ENCODE measurements at places on chromosomes 3 and 15.

DNA sequence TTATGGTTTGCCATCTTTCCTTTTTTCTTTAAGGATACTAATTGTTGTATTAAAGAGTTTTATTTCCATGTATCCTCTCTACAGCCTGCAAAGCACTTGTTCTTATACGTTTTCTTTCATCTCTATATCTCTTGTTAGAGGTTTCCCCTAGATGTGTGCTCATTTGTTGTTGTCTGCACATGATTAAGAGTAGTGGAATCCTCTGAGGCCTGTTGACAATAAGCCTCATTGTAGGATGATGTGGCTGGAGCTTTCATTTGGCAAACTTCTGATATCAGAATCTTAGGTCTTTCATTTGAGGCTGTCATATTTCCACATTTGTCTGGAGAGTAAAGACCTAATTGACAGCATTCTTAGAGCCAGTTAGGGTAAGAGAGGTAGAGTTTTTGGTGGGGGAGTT, 506.0 kb downstream of the DIPK2A start:
- DNase-seq, result no peak

DNA sequence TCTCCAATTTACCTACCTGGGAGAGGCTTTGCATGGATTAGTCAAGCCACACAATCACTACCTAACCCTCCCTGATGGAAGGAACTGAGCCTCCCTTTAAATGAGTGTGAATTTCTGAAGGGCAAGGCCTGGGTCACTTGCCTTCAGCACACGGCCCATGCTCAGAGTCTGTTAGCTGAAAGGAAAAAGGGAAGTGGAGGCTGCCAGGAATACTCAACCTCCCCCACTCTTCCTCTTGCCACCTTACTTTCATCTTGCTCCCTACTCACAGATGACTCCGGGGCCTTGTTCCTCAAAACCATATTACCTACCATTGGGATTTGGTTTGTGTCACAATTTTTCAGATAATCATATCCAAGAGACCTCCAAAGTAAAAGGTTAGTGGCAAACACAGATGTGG, 220.0 kb downstream of the ABHD5 start:
- DNase-seq, result no peak

DNA sequence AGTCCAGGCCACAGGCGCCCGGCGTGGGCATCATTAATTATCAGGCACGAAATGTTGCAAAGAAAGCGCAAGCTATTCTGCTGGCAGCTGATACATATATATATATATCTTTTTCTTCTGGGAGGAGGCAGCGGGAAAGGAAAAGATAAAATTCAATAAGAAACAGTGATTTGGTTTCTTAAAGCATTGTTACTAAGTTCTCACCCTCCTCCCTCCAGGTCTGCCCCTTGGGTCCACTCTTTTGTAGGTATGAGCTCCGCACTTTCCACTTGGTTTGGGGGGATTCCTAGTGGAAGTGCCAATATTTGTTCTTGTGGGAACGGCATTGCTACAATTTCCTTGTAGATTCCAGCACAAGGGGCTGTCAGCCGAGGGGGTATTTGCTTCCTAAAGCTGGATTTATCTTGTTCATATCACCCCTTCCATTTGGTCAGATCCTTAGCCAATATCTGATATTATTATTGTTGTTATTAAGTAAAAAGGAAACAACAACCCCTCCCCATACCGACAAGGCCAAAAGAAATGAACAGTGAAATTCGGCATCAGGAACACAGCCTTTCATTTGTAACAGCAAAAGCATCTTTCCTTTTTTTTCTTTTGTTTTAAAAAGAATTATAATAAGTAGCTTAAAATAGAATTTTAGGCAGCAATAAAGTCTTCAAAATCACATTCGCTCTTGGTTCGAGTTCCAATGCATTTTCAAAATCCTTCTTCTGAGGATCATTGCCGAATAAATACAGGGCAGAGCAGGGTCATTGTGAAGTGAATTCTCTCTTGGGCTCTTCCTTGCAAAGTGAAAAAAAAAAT, 15.6 kb downstream of the ZIC1 start:
- DNase-seq, result no peak

- DNase-seq, result no peak
Measured at GRCh38 chr15:71385457-71385856, 270.2 kb downstream of the THSD4 start.

- no peak for DNase-seq
Measured at GRCh38 chr3:171658841-171659240, 151.4 kb downstream of the PLD1 start.

DNA sequence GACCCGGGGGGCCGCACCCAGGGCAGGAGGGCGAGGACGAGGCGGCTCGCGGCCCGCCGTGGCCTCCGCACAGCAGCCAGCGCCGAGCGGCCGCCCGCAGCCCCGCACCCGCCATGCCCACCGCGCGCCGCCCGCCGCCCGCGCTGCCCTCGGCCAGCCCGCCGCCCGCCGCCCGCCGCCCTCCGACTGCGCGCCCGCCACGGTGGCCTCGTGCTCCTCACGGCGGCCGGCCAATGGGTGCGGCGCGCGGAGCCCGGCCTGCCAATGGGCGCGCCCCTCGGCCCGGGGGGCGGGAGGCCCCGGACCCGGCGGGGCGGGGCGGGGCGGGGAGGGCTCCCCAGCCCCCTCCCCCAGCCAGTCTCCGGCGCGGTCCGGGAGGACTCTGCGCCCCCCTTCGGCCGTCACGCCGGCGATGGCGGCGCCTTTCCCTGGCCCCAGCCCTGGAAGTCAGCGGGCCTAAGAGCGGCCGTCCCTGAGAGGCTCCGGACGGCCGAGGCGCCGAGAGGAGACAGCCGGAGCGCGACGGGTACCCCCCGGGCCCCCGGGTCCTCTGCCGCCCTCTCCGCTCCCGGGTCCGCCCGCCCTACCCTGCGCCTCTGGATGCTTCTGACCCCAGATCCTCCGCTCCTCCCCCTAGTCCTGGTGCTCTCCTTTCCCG, at the start of gene NT5DC2:
Gene NT5DC2, minus strand, starts transcription at position 235 of the 658 bp plus-strand sequence. Its CDS starts 120 bp downstream, at position 115.
- DNase-seq, result peak; percentile 51

DNA sequence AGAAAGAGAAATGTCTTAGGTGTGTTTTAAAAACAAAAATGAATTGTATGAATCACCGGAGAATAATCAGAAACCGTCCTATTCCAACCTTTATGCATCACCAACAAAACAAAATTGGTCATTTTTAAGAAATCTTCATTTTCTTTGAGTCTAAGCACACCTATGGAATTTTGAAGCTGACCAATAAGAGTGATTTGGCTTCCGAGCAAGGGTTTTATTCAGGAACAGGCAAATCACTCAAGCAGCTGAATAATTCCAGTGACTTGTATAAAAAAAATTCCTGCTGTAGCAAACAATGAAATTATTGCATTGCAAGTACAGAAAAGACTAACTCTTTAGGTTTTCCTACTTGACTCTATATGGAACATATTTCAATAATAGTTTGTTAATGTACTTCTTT, 83.8 kb upstream of the FNDC3B start:
- DNase-seq, result no peak

GRCh38 chr3:14274999-14275961, 96.7 kb downstream of the LSM3 start:
- no peak for DNase-seq

DNA sequence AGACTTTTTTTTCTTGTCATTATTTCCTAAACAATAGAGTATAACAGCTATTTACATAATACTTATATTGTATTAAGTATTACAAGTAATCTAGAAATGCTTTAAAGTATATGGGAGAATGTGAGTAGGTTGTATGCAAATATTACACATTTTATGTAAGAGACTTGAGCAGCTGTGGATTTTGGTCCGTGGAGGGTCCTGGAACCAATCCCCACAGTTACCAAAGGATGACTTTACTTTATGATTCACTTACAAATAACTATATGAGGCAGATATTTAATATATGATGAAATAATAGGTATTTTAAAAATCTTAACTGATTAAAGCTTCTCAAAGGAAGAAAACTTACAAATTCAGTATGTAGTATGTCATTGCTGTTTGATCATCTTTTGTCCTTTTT, 56.3 kb downstream of the PPP2R3A start:
- DNase-seq, result no peak

GRCh38 chr15:70826634-70827033, 27.3 kb downstream of the LARP6 start:
- DNase-seq, result no peak

DNA sequence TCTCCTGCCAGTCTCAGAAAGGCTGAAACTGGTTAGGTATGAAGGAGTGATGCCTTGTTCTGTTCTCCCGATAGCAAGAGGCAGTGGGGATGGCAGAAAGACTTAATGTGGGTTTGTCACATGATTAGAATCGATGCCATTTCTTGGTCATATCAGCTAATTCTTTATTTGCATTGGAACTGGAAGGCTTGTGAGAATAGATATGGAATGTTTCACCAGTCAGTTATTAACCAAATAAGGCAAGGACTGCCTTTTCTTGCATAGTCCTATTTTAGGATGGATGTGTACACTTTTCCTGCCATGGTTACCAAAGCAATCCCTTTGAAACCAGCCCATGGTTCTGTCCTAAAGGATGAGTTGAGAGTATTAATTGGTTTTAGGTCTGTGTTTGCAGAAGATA, 33.7 kb downstream of the FILIP1L start:
- no peak for DNase-seq

DNA sequence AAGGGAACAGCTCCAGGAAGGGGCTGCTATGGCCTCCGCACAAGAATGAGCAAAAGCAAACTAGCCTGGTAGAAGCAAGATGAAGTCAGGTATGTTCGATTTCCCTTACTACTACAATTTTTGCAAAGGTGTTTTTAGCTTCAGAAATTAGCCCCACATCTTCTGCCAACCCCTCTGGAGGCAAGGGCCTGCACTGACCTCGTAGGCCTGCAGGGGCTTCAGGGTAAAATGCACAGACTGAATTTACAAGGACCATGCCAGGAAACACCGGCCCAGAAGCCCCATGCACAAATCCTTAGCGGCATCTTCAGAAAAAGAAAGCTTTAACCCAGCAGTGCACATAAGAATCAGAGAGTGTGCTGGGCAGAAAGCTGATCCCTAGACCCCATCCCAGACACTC, 53.0 kb downstream of the SLC6A1 start:
- no peak for DNase-seq

GRCh38 chr3:136889947-136890346, 27.9 kb downstream of the NCK1 start:
- DNase-seq, result no peak

GRCh38 chr3:184924547-184924946, 112.6 kb downstream of the VPS8 start:
- no peak for DNase-seq

GRCh38 chr3:129732200-129732876, 125.9 kb upstream of the PLXND1 start:
- no peak for DNase-seq

DNA sequence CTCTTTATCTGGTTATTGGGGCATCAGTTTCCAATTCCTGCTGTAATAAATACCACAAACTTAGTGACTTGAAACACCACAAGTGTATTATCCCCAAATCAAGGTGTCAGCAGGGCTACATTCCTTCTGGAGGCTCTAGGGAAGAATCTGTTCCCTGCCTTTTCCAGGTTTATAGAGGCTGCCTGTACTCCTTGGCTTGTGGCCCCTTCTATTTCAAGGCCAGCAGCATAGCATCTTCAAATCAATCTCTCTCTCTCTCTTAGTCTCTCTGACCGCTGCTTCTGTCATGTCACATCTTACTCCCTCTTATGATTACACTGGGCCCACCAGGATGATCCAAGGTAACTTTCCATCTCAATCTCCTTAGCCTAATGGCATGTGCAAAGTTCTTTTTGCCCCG, 44.9 kb upstream of the CA12 start:
- no peak for DNase-seq

GRCh38 chr15:69881766-69882165, 216.0 kb downstream of the TLE3 start:
- no peak for DNase-seq

DNA sequence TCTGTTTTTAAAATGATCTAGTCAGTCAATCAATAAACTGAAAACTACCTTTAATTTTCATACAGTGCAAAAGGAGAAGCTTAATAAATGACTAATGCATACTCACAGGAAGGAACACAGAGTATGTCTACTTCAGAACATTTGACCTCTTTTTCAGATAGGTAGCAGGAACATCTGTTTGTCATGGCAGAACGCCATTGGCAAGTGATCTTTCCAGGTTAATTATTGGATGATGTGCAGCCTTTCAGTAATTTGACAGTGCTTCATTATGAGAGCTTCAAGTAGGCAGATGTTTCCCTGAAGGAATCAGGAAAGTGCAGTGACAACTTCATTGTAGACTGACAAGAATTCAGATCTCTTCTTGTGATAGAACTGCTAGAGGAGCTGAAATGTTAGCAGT, 325.0 kb downstream of the OTOL1 start:
- DNase-seq, result no peak

- DNase-seq, result no peak
Measured at GRCh38 chr3:29695201-29695600, 414.3 kb downstream of the RBMS3 start.

DNA sequence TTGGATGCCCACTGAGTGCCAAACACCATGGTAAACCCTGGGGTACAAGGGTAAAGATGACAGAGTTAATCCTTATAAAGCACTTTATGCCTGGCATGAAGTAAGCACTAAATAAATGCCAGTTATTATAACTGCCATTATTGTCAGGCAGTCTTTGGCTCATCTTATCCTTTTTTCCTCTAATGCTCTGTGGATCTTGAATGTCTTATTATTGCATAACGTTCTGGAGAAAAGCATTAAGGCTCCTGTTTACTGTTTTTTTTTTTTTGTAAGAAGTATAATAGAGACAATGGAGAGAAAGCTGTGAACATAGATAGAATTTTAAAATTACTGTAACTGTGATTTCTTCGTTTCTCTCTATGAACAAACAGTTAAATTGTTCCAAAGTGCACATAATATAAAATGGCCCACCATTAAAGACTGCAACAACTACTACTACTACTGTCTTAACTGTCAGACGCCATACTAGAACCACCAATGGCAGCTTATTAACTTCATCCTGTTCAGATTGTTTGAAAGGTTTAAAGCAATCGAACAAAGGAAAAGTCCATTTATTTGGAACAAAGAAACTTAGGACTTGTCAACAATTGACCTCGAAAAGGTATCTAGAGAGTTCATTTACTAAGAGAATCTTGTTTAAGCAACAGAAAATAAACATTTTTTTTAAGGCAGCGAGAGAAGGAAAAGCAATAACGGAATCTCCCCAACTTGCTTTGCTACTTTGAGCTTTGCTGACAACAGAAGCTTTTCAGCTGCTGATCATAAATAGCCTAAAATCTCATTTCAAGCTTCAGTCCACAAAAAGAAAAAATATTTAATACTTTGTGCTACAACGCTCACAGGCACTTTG, 520.7 kb downstream of the ROBO1 start:
- no peak for DNase-seq

- no peak for DNase-seq
Measured at GRCh38 chr3:116263842-116264545, 181.3 kb downstream of the LSAMP start.

DNA sequence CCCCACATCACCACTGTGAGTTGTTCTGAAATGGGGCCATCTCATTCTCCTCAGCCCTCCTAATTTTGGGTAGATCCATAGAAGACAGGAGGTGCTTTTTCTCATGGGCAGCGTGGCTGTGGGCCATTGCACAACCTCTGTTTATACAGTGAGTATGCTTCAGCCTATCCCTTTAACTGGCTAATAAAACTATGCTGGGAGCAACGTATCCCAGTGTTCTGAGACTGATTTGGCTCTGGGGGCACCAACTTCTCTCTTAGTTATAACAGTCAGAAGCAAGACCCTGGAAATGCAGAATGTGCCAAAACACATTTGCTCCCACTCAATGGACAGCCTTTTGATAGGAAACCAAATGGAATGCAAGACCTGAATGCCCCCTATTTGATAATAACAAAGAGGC, 97.1 kb upstream of the ICE2 start:
- no peak for DNase-seq

Measured in activated CD4-positive, alpha-beta T cell treated with anti-CD3 and anti-CD28 coated beads for 24 hours (primary cell).